ENCODE measurements at places on chromosomes 4 and X.
A peak's percentile ranks its signal among the peaks of the same experiment; 100 is the strongest.

DNA sequence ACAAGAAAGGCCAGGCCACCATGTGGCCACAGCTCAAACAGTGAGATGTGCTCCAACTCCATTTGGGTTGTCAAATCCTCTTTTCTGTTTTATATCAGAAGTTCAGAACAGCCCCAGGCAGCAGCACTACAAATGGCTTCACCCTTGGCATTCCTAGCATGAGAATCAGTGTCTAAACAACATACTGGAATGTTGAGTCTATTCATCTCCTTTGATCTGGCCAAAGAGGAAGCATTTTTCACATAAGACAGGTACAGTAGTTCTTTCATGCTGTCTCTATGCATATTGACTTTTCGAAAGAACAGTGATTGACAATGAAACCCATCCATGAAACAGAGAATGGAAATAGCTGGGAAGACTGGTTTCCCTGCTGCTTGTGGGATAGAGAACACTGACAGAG lies 289.5 kb downstream of the USP46 start:
- DNase-seq, result no peak

GRCh38 chr4:183306811-183307210 lies 13.3 kb downstream of the CLDN22 start:
- no peak for DNase-seq

- no peak for DNase-seq
These were observed 10.2 kb downstream of the CC2D2A start for GRCh38 chr4:15479913-15480185.

- no peak for DNase-seq
These were observed 78.3 kb downstream of the CRLF2 start for GRCh38 chrX:1134156-1134555.

DNA sequence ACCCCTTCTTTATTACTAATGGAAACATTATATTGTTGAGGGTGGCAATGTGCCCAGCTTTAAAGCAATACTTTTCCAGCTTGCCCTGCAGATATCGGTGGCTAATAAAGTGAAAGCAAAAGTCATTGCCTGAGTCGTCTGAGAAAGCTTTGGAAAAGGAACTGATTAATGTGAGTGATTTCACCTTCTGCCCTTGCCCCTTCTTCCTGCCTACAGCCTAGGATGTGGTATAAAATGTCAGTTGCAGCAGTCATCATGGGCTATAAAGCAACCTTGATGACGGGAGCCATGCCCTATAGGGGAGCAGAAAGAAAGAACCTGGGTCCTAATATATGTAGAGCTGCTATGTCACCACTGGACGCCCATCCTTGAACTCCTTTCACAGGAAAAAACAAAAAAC lies 132.4 kb upstream of the USP9X start:
- no peak for DNase-seq

- peak; percentile 38 for DNase-seq
These were observed 752 bp downstream of the SEPTIN11 start for GRCh38 chr4:76950052-76950955.

DNA sequence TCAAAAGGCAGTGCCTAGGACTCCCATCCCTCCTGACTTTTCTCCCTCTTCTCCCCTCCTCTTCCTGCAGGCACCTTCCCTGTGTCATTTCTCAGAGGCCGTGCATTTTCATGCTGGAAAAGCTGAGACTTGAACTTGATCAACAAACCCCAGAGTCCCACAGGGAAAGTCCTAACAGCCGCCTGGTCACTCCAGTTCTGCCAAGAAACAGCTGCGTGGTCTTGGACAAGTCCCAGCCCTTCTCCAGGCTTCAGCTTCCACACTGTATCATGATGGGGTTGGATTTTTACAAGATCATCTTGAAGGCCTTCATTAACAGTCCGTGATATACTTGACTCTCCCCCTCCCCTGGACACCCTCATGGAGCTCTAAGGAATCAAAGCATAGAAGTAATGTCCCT lies 366.0 kb downstream of the BCOR start:
- no peak for DNase-seq

GRCh38 chrX:37820646-37821045 lies 26.7 kb downstream of the DYNLT3 start:
- no peak for DNase-seq
